PC-3 (cell line): ENCODE measurements at places on chromosomes 4 and X.

GRCh38 chr4:5654791-5655190 lies 53.6 kb downstream of the EVC2 start:
- DNase-seq: no peak

GRCh38 chrX:69387567-69388487 lies 116.3 kb upstream of the NALF2 start:
- peak; percentile 48 for DNase-seq

DNA sequence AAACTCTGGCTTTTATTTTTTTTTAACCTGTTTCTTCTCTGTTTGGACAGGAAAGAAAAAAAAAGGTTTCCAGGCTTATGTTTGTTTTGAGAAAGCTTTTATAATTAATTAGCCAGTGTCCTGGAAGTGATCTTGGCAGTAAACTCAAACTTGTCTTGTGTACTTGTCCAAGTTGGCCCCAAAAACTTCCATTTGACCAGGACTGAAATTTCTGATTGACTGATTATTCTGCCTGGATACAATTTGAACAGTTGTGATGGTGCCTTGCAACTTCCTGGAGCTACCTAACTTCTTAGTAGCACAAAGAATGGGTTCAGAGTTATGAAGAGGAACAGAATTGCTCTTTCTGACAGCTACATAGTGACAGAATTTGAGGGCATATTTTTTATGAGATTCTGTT lies 62.0 kb downstream of the SLC4A4 start:
- DNase-seq: no peak

DNA sequence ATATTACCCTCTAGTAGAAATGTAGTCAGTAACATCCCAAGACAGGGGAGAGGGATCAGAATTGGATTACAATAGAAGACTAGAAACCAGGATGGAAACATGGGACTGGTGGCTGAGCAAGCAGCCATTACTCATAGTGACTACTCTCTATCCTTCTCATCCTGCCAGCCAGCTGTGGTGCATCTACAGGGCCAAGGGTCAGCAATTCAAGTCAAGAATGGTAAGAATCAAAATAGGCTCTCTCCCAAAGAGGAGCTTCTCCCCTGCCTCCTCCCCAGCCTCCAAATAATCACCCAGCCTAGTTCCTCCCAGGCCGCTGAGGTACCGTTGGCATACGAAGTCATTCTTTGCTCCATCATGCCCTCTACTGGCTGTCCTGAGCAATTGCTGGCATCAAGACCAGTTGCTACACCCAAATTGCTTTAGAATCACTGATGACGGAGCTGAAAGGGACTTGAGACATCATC lies 19.4 kb downstream of the AWAT2 start:
- DNase-seq: peak; percentile 69

DNA sequence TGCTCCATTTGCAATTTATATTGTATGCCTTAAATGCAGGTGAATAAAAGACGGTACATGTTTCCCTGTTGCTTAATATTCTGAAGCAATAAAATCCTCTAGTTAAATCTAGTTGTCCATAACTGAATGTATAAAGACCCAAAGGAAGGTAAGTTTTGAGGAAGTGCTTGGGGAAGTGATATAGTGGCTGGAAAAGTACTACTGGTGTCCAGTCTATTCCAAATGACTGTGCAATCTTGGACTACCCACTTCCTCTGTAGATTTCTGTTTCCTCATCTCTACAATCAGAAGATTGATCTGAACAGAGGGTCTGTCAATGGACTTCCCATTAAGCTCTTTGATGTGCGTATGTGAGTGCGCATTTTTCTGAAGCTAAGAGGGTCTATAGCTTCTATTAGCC lies 17.0 kb downstream of the SNCA start:
- DNase-seq: no peak

DNA sequence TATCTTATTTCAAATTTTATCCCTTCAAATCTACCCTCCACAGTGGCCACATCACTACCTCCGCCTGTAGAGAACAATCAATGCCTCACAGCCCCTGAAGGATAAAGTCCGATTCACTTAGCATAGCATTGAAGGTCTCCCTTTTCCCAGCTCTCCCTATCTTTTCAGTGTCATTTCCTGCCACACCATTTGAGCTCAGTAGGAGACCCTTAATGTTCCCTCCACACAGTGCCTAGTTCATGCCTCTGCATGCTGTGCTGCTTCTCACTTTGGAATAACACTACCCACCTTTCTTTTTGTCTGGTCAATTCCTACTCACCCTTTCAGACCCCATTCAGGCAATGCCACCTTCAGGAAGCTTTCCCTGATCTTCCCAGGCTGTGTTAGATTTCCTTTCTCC lies 23.6 kb upstream of the SCOC start:
- DNase-seq: no peak
